ENCODE measurements at places on chromosomes 1 and 21.
A peak's percentile ranks its signal among the peaks of the same experiment; 100 is the strongest.

DNA sequence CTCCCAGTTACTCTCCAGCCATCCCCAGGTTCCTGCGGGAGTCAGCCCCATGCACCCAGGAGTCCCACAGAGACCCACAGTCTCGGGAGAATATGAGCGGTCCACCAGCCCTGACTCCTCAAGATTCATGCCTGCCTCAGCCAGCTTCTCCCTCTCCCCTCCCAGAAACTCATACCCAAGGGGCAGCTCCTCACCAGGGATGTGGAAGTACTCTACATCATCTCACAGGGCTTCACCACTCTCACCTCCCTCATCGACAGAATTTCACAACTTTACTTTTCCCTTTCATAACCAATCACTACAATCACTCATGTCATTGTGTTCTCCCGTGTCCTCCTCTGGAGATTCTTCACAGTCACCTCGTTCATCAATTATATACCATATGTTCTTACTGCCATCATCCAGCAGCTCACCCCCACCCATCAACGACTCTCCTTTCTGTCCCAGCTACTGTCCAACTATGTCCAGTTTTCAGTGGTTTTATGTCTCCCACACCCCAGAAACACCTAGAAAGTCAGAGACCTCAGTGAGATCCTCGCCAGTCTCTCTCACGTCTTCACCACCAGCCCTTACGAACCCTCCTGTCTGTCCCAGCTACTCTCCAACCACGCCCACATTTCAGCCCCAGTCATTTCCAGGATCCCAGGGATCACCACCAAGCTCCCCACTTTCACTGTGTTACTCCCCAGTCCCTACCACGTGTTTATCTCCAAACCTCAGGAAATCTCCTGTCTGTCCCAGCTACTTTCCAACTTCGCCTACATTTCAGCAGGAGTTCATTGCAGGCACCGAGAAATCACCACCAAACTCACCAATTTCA, 1530.1 kb upstream of the TPTE start:
- peak; percentile 82 for DNase-seq

GRCh38 chr1:67780637-67781036, 52.6 kb downstream of the GNG12 start:
- no peak for DNase-seq

- DNase-seq, result no peak
Observed at GRCh38 chr21:26171258-26172100, 909 bp upstream of the APP start.

DNA sequence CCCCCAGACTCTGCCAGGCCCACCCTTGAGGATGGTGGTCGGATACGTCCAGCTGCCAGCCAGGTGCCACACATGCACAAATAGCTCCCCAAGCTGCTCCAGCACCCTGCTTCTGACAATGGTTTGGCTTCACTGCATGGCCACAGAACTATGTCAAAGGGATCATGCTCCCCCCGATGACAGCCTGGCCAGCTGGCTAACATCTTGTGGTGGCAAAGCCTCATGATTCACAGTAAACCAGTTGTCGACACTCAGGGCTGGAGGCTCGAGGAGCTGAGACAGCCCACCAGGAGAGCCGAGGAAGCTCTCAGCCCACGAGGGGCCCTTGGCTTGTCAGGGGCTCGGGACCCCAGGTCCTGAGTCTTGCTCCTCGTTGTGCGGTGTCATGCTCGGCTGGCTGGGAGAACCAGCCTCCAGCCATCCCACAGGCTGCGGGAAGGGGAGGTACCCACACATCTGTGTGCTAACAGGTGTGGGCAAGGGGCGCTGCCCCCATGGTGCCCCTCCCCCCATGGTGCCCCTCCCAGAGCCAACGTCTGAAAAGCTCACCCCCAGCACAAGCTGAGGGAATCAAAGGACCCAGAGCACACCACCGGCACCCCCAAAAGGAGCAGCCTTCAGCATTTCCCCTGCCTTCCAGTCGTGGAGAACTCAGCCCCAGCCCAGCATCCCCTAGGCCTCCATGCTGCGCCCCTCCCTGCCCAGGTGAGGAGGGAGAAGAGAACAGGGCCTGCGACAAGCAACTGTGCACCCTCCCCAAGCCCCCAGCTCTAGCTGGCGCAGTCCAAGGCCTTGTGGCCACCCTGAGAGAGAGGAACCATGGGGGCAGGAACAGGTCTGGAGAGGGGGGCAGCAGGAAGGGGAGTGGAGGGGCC, 41.2 kb downstream of the KIF21B start:
- DNase-seq, result peak; percentile 73

DNA sequence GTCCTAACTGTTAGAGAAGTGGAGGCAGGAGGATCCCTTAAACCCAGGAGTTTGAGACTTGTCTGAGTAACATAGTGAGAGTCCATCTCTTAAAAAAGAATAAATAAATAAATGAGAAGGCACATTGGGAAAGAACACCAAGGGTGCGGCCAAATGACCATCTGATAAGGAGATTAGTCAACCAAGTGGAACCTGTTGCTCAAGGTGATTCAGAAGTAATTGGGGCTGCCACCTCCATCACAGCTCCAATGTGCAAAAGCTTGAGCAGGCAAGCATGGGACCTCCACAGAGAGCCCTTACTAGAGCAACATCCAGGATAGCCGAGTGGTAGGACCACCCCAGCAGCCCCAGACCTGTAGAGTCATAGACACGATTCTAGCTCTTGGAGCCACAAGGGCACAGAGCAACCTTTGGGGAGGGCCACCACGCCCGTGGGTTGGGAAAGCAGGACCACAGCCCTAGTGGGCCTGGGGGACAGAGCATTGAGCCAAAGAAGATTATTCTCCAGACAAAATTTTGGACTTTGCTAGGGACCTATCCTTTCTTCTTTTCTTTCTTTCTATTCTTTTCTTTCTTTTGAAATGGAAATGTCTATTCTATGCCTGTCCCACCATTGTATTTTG, 40.9 kb downstream of the KCNK1 start:
- no peak for DNase-seq

DNA sequence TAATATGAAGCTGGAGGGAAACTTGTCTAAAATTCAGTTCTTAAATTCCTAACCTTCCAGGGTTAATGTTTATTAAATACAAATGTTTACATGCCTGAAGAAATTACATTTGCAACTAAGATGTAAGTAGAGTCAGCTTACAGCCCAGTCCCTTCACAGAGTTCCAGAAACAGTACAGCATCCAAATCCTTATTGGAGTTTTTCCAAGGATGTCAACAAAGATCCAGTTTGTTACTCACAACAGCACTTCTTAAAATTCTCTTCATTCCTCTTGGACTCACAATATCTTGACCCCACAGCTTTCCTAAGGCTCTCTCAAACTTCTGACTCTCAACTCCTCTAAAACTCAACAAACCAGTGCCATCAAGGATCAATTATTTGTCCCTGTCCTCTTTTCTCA, 50.1 kb upstream of the RWDD3 start:
- DNase-seq, result no peak

DNA sequence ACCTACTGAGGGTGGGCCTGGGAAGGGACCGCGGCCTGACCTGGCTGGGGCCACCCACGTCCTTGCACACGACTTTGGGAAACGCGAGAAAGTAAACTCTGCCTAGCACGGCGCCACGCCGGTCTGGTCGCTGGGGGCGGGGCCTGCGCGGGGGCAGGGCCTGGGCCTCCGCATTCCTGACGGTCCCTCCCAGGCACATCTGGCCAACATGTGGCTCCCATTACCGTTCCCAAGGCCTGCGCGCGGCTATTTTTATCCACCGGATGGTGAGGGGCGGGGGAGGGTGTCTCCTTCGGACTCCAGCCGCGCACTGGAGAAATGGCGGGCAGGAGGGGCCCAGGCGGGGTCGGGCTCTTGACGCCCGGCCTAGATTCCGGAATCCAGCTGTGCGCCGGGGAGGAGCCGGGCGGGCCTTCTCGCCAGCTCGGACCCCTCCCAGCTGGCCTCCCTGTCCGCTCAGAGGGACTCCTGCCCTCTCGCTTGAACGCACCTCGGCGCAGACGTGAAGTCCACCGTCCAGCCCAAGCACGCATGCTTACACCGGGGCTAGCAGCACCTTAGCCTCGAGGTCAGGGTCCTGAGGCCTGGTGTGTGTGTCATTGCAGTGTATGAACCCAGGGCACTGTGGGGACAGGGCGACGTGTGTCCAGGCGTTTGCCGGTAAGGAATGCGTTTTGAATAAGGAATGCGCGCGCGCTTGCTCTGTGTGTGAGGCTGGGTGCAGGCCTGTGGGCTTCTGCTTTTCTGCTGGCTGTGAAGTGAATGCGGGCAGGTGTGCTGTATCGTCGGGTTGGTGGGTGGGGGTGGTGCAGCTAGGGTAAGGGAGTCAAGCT, 2.1 kb downstream of the EVA1B start:
- no peak for DNase-seq

- no peak for DNase-seq
Observed at GRCh38 chr1:41613689-41614574, 129.4 kb upstream of the EDN2 start.

GRCh38 chr1:74396462-74396861, 115.9 kb downstream of the LRRC53 start:
- no peak for DNase-seq
